NCI-H1105 (cell line): ENCODE measurements at places on chromosomes 16 and 17.
A peak's percentile ranks its signal among the peaks of the same experiment; 100 is the strongest.

DNA sequence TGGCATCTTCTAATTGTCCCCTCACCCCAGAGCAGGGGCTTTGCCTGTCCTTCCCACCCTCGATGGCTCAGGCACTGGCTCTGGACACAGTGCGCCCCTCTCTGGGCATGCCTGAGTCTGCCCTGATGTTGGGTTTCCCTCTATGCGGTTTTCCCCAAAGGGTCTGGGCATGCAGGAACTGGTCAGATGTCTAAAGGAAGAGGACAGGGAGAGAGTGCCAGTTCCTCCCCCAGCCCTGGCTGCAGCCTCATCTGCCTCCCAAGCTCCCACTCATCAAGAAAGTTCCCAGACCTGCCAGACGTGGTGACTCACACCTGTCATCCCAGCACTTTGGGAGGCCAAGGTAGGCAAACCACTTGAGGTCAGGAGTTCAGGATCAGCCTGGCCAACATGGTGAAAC is 41.3 kb upstream of the PABPN1L start:
- DNase-seq: no peak

GRCh38 chr16:3171181-3171854 is 16.7 kb upstream of the OR1F1 start:
- DNase-seq: no peak

DNA sequence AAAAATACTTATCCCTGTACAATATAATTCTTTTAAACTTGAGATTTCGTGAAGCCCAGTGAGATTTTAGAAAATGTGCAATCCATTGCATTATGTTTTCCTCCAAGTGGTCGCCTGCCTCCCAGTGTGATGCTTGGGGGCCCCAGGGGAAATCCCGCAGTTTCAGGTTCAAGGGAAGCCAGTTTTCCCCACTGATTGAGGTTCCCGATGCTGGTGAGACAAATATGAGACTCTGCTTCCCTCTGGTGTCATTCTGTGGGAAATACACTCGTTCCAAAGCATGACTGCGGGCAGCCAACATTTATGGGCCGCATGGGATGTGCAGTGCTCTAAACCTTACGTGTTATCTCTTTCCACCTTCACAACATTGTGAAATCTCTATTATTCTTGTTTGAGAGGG is 200.8 kb downstream of the PRKCB start:
- DNase-seq: peak; percentile 18

GRCh38 chr17:57943140-57943539 is 12.1 kb downstream of the CUEDC1 start:
- no peak for DNase-seq

DNA sequence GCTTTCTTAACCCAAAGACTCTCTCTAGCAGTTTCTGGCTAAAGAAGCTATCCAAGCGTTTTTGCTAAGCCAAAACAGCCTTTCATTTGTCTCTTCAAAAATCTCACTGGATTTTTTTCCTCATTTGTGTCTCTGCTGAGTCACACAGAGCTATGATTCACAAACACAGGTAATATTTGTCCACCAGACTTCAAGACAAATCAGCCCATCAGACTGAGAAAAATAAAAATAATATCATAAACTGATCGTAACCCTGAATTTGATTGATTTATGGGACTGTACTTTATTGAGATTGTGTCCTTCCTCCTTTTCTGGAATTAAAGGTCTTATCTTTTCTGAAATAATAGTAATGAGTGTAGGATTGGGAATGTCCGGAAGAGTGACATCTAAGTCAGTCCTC is 25.8 kb downstream of the TRIM16 start:
- no peak for DNase-seq

- DNase-seq: no peak
Observed at GRCh38 chr16:30406795-30407101, 658 bp upstream of the ZNF771 start.

DNA sequence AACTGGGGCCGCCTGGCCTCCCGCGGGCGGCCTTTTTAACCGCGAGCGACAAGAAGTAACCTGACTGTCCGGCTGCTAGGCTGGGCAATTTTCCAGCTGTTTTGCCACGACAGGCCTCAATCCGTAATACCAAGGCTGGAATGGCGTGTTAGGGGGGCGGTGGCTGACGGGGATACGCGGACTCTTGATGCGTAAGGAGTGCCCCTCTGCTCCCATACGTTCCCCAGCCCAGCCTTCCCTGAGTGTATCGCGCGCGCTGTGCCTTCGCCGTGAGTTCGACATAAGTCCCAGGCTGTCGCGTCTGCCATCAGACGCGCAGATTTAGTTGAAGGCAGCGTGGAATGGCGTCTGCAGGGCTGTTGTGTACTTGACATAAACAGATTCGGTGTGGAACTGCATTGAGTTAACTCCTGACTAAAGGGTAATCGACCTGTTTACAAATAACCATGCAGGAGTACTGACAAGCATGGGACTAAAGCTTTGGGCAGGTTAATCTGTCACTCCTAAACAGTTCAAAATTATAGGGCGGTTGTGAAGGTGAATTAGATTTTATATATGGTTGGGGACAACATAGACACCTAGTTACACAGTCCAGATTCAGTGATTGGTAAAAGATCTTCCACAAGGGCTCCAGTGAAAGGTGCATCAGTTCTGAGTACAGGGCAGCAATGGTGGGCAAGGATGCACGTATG is 16.6 kb upstream of the ERN1 start:
- peak; percentile 65 for DNase-seq

DNA sequence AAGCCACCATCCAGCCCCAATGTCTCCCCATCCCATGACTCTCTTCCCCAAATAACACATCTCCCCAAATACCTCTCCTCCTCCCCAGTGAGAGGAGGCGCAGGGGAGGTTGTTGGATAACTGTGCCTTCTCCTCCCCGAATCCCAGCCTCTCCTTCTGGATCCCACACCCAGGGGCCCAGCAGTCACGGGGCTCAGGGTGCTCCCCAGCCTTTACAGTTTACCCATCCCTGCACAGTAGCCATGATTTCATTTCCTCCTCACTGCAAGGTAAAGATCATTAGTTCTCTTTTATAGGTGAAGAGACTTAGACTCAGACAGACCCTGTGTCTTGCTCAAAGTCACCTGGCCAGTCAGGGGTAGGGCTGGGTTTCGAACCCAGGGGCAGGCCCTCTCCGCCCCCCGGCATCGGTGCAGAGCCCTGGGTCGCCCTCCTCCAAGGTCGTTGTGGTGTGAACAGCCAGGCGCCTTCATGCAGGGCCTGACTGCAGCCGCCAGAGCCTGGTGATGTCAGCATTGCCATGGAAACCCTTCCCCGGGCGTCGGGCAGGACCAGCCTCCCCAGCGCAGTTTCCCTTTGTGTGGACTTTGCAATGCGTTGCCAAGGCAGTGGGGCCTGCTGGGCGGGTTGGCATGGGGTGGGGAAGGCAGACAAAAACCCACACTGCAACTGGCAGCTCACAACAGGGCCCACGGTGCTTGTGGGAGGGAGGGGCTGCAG is 53.3 kb upstream of the TOB1 start:
- peak; percentile 92 for DNase-seq

GRCh38 chr16:78443542-78444364 is 344.3 kb downstream of the WWOX start:
- DNase-seq: no peak

GRCh38 chr17:13353590-13353989 is 248.1 kb downstream of the HS3ST3A1 start:
- DNase-seq: no peak

DNA sequence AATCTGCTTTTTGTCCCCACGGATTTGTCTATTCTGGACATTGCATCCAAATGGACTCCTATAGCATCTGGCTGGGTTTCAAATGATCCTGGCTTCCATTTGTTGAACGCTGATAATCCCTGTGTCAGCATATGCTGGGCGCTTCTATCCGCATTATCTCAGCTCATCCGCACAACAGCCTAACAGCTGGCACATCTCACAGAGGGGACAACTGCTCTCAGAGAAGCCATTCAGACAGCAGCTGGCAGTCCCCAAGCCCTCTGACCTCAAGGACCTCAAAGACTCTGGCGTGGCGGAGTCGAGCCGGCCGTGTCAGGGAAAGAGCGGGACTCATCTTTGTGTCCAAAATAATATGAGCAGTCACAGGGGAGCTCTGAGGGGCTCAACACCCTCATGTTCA is 82.3 kb downstream of the NT5M start:
- DNase-seq: no peak

GRCh38 chr17:17896746-17897145 is 60.0 kb upstream of the SREBF1 start:
- no peak for DNase-seq

DNA sequence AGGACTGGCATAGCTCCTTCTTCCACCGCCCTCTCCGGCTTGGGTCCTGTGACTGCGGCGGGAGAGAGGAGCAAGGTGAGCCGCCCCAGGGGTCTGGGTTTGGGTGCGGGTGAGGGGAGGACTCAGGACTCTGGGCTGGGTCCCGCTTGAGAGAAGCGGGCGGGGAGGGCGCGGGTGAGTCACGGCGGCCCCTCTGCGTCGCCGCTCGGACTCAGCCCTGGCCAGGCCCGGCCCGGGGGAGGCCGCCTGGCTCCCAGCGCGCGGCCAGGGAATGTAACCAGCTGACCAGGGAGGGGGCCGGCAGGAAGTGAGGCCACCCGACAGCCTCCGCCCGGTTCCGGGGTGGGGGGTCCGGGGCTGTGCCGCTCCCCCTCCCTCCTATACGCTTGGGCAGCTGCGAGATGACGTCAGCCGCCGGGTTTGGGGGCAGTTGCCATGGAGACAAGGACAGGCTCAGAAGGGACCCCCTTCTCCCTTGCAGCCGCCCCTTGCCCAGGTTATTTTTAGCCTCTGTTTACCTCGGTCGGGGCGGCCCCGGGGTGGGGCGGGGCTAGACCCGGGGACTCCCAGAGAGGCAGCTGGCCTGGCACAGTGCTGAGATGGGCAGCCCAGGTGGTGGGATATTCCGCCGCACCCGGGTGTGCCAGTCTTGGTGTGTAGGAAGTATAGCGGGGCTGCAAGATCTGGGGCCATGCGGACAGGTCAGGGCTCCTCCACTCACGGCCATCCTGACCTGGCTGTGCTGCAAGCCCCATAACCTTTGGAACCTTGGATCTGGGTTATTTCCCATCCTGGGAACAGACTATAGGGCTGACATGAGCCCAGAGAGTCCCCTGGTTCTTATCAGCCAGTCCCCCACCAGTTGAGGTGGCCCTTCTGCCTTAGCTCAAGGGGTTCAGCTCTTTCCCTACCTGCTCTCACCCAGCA is 1.6 kb downstream of the RIPOR1 start:
- DNase-seq: no peak

- DNase-seq: no peak
Observed at GRCh38 chr16:46790599-46791270, 40.2 kb downstream of the C16orf87 start.

- no peak for DNase-seq
Observed at GRCh38 chr16:23699100-23699499, 13.9 kb downstream of the ERN2 start.

DNA sequence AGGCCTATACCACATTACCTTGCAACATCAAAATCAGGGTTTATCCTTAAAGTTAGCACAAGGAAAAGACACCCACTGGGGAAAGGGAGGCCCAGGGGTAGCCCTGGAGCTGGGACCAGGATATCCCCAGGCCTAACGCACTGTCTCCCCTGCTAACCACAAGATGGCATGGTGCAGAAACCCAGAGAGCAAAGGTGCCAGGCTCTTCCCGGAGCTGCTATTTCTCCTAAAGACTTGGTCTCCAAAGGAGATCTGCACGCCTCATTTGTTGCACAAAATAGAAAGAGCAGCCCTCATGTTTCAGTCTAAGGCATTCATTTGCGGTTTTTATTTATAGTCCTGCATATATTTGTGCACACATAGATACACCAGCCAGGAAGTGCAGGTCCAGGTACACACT is 408.6 kb downstream of the SOX9 start:
- DNase-seq: no peak

- DNase-seq: peak; percentile 72
Observed at GRCh38 chr16:15055141-15056053, 477 bp downstream of the NTAN1 start.

GRCh38 chr16:28063591-28064061 is at the start of gene GSG1L:
Gene GSG1L, minus strand, starts transcription at chr16:28063714. Its CDS starts 290 bp downstream, at chr16:28063424.
- DNase-seq: peak; percentile 0

DNA sequence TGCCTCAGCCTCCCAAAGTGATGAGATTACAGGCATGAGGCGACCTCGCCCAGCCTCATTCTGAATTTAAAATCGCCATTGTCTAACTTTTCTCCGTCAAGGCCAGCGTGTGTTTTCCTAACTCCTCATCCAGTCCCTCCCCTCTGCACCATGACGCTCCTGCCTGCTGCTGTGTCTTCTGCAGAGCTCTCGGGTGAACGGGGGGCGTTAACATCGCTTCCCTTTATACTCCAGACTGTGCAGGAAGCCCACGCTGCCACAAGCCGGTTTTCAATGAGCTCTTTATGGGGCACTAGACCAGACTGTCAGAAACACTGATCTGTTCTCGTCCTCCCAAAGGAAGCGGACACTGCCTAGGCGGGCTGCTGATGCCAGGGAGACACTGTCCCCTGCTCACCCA is 13.2 kb downstream of the AANAT start:
- DNase-seq: no peak

DNA sequence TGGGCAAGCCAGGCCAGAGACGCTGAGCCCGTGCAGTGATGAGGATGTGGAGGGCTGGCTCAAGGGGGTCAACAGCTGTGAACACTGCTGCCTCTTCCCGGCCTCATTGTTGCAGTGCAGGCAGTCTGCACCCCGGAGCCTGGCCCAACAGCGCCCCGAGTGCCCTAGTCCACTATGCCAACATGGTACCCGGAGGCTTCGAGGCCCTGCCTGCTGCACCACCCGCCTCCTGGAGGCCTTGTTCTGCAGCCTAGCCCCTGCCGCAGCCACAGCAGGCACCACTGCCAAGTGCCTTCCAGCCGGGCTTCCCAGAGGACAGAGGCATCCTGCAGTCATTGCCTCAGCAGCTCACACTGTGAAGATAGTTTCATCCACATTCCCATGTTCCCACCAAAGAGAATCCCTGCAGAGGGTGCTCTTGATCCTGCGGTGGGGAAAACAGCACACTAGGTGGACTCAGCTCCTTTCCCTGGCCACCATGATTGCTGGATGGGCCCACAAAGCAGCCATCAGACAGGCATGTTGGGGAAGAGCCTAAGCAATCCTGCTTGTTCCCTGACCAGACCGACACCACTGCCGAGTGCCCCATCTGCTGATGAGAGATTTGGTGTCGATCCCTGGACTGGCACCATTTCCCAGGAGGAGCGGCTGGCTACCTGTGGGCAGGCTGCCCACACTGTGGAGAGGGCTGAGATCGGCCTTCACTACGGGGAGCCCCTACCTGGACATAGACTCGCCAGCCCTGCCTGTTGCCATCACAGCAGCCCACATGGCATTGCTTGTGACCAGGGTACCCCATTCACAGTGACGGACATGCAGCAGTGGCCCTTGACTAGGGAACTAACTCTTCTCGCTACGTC is 44.9 kb downstream of the USP22 start:
- DNase-seq: no peak

GRCh38 chr16:30745082-30745481 is 3.1 kb upstream of the PHKG2 start:
- no peak for DNase-seq

DNA sequence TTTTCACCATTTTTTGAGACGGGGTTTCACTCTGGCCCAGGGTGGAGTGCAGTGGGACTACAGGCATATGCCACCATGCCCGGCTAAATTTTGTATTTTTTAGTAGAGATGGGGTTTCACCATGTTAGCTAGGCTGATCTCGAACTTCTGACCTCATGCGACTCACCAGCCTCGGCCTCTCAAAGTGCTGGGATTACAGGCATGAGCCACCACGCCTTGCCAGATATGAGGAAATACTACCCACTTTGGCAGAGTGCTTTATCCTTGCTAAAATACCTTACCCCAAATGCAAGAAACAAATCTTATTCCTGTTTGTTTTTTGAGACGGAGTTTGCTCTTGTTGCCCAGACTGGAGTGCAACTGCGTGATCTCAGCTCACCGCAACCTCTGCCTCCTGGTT is 62.9 kb upstream of the MGAT5B start:
- DNase-seq: no peak

GRCh38 chr16:68508641-68509240 is 30.4 kb upstream of the ZFP90 start:
- no peak for DNase-seq
